NCI-H524 treated with DMSO at 0.1 percent for 48 hours (cell line): ENCODE measurements at places on chromosomes 6 and 20.

GRCh38 chr20:51312480-51312783 is 230.1 kb downstream of the NFATC2 start:
- no peak for DNase-seq

- no peak for DNase-seq
Observed at GRCh38 chr20:764255-764654, 4.0 kb downstream of the SLC52A3 start.

DNA sequence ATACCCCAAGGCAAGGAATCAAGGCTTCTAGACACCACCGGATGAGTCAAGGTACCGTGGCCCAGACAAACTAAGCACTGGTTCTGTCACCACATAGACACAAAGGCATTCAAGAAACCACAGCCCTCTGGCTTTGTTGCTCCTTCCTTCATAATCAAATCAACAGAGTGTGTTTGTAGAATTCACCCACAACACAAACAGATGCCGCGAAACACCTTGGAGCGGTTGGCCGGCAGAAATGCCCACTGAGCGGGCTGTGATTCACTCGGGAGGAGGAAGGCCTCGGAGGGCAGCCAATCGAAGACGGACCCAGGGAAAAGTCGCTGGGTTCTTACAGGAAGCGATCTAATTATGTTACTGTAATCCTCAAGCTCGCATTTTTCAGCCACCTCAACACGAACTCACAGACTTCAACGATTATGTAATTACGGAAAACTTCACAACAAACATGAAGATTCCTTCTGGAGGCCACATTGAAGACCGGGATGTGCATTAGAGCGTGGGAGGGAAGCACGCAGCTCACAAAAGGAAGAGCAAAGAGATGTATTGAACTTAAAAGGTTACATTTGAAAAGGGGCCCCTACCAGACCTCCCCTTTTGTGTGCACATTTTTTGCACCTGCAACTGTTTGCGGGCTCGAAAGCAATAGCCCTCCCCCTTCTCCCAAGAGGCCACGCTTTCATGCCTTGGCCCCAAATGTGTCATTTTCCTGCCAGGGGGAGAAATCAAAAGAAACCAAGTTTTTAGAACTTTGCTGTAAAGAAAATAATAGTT is 184.7 kb upstream of the PREP start:
- DNase-seq = no peak

- no peak for DNase-seq
Observed at GRCh38 chr20:58638467-58639181, 12.5 kb upstream of the STX16 start.

DNA sequence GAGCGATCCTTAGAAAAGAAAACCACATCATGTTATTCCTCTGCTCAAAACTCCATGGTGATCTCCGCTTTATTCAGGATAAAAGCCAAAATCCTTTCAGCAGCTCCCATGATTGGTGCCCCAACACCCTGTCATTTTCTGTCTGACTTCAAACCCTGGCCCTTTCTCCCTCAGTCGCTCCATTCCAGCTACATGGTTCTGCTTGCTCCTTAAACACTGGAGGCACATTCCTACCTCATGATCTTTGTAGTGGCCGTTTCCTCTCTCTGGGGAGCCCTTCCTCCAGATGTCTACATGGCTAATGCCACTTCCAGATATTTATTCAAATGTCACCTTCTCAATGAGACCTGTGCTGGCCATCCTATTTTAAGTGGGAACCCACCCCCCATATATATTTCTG is 100.8 kb downstream of the CAP2 start:
- no peak for DNase-seq

DNA sequence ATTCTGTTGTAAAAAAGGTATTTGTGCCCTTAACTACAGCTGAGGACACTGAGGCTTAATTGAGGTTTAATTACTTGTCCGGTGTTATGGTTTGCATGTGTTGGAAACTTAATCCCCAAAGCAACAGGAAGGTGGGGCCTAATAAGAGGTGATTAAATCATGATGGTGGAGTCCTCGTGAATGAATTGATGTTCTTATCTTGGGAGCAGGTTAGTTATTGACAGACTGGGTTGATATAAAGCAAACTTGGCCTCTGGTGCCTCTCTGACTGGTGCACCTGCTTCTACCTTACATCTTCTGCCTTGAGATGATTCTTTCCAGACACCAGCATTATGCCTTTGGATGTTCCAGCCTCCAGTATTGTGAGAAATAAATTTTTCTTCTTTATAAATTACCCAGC is 306.5 kb upstream of the HS3ST5 start:
- no peak for DNase-seq

GRCh38 chr6:86217906-86218305 is 575.2 kb upstream of the SYNCRIP start:
- DNase-seq = no peak

GRCh38 chr6:30759575-30760239 is 15.4 kb upstream of the IER3 start:
- DNase-seq = no peak

- no peak for DNase-seq
Observed at GRCh38 chr20:24744747-24745146, 204.3 kb upstream of the CST7 start.

DNA sequence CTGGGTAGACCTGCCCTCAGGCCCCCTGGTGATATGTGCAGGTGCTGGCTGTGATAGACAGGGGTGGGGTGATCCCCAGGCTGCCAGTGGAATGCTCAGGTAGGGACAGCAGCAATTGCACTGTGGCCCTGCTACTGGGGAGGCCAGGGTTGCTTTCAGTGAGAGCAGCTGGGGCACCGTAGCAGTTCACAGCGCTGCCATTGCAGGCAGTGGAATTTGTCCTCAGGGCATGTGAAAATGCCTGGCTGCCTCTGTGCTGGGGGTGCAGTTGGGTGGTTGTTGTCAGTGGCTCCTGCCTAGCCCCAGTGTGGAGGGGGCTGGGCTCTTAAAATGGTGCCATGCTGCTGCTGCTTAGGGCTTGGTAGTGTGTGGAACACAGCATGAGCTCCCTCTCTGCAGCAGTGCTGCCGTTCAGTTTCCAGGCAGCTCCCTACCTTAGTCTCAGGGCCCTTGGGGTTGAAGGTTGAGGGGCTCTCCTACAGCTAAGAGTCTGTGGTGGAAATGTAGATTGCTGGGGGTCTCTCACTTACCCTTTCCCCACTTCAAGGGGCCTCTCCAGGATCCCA is 23.6 kb downstream of the GJA10 start:
- no peak for DNase-seq

- peak; percentile 71 for DNase-seq
Observed at GRCh38 chr6:22295145-22295544, 1.7 kb downstream of the PRL start.

DNA sequence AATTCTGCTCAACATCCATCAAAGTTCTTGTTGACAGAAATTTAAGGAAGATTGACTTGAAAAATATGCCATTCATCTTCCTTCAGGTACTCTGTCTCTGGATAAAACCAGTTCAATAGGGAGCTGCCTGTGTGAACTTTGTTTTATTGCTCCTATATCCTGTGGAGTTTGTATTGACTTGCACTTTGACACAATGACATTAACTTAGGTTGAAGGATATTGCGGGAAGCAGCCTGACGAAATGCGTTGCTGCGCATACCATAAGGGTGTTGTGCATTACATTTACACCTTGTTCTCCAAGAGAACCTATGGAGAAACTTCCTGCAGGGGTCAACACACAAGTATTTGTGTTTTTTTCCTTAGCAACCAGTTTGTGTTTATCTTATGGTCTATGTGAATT is 185.4 kb upstream of the GRIK2 start:
- no peak for DNase-seq

DNA sequence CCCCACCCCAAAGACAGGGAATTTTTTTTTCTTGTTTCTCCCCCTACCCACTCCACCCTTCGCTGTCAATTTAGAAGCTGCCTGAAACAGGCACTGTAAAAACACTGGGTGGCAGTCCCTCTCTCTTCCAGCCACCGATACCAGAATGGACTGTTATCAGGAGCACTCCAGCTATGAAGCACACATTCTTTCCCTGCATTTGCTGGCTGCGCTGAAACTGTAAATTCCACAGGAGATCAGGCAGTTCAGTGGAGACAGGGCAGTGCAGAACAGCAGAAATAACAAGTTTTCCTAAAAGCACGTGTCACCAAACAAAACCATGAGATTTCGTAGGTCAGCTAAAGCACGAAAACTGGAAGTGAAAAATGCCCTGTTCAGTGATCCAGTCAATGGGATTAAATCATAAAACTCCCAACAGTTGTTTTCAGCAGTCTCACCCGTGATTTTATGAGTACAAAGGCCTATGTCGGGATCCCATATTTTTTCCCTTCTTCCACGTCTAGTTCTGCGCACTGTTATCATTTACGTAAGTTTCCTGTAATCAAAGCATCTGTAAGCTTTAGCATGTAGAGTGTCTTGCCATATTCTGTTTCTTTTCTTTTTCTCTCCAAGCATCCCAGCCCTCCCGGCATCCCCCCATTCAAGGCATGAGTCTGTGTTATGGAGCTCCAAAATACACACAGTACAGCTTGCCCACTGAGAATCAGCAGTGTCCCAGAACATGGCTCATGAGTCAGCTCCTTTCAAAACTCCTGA is 359.9 kb upstream of the EPHA7 start:
- no peak for DNase-seq

- no peak for DNase-seq
Observed at GRCh38 chr6:33895296-33895695, 91.5 kb upstream of the MLN start.
